ENCODE measurements at places on chromosomes 11 and 22.

- DNase-seq = no peak
These were observed 4.9 kb downstream of the TKFC start for GRCh38 chr11:61337706-61338470.

DNA sequence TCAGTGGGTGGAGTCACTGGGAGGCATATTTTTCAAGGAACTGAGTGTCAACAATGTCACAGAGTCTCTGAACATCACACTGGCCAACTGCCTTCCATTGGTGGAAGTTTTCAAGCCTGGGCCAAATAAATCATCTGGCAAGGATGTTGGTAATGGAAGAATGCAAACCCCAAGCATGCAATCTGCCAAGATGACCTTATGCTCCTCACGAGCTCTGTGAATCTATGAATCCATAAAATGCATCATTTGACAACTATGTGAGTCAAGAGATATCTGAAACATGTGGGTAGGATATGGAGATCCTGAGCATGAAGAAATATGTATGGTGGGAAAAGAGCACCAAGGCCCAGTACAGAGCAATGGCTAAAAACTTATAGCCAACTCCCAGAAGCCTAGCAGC is 122.2 kb downstream of the PLEKHA7 start:
- DNase-seq = no peak

DNA sequence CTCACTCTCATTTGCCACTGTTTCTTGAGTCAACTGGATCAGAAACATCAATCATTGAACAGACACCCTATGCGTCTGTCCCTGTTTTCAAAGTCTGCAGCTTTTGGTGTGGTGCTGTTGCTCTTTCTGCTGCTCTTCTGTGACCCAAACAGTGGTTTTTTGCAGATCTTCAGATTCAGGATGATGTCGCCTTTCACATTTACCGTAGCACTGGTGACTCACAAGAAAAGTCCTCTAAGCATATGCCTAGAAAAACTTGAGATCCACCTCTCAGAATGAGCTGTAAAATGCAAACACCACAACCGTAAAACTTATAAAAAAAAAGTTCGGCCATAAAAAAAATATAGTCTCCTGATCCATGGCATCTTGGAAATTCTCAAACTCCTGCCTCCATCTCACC is 400.4 kb downstream of the NTM start:
- DNase-seq = no peak

DNA sequence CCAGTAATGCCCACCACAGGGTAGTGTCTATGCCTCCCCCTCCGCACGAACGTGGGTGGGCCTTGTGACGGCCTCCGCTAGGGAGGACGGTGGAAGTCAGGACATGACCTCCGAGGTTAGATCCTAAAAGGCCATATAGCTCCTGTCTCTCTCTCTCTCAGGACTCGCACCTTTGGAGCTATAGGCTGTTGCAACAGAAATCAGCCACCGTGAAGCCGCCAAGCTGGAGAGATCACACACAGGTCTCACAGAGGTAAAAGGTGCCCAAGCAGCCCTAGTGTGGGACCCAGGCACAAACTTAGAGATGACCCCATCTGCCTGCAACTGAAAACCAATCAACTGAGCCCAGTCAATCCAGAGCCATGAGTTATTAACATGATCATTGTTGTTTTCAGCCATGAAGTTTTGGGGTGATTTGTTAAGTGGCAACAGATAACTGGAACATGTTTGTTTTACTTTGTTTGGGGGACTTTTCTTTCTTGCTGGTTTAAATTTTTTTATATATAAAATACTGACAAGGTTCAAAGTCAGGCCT is 7.4 kb upstream of the NAP1L4 start:
- DNase-seq = no peak

DNA sequence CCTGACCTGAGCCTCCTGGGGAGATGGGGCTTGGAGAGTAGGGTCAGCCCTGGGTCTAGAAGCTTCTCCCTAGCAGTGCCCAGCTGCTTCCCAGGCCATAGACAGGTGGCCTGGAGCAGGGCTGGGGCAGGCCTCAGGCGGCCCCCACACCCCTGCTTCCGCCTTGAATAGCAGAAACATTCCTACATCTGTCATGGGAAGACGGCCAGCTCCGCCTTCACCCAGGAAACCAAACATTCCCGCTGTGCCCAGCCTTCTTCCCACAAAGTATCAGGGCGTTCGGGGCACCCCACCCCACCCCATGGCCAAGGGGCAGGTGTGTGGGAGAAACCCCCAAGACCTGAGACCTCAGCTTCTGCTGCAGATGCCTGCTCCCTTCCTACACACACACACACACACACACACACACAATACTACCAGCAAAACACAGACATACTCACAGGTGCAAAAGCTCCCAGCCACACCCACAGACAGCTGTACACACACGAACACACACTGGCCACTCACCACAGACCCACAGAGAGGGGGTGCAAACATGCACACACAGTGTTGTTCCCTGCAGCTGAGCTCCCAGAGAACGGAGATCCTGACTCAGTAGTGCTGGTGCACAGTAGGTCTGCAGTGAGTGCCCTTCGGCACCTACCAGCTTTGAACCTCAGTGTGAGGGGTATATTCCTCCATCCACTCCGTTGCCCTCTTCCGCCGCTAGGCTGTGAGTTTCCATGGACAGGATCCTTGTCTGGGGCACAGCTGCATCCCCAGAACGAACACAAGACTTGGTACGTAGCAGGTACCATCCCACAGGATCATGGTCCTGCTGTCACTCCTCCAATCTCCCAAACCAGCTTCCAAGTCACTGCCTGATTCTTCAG is 37.4 kb downstream of the PDGFB start:
- no peak for DNase-seq

- DNase-seq = peak; percentile 55
These were observed 673 bp upstream of the MYO7A start for GRCh38 chr11:77127235-77127911.

- DNase-seq = no peak
These were observed 89.5 kb downstream of the GGTLC2 start for GRCh38 chr22:22733881-22734373.

GRCh38 chr11:76310832-76311595 is 69.9 kb downstream of the THAP12 start:
- DNase-seq = no peak

- peak; percentile 16 for DNase-seq
These were observed 46.7 kb downstream of the PACS1 start for GRCh38 chr11:66116576-66117361.

DNA sequence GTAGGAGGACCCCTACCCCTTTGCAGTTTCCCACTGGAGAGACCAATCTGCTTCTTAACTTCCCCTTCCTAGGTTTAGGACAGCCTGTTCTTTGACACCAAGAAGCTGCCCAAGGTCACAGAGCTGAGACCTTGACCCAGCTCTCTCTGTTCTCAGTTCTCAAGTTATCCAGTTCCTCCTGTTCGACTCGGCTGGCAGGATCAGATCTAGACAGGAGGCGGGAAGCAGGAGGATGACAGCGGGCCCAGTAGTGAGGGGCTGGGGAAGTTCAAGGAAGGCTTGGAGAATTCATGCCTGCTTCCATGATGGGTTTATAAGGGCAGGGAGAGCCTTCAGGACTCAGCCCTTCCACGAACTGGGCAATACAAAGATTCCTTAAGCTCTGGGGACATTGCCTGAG is 210.6 kb downstream of the DSCAML1 start:
- DNase-seq = no peak

- DNase-seq = no peak
These were observed 24.0 kb upstream of the NUP50 start for GRCh38 chr22:45139693-45140092.

GRCh38 chr11:81072273-81072672 is 1631.4 kb upstream of the TENM4 start:
- DNase-seq = no peak

GRCh38 chr11:106957030-106957482 is 61.2 kb downstream of the GUCY1A2 start:
- no peak for DNase-seq

GRCh38 chr11:12692229-12693075 is 18.2 kb downstream of the TEAD1 start:
- no peak for DNase-seq
